ENCODE measurements at places on chromosomes 1 and 21. TPM values are rescaled to one million over a fixed set of nuclear protein-coding genes. Genes with fewer than 3 reads are reported as not detected.

Gene FCRL1
- not detected for total RNA-seq

Gene C1orf74
- 4.5 TPM for total RNA-seq

Gene DRAXIN
- total RNA-seq: 0.05 TPM

Gene DVL1
- total RNA-seq: 40.6 TPM

Gene SDF4
- 140 TPM for total RNA-seq

Gene TSPAN1
- 0.34 TPM for total RNA-seq

Gene METTL13
- 36.9 TPM for total RNA-seq

Gene SLAMF8
- not detected for total RNA-seq

Gene TDRD5
- 0.52 TPM for total RNA-seq

Gene CSF3R
- 1.3 TPM for total RNA-seq

Gene CASZ1
- total RNA-seq: 10.4 TPM

Gene GNPAT
- 64.4 TPM for total RNA-seq

Gene PLEKHA6
- 21.8 TPM for total RNA-seq

Gene TRPM2
- total RNA-seq: 0.07 TPM

Gene AIRE
- total RNA-seq: not detected

Gene CD247
- not detected for total RNA-seq

Gene HORMAD1
- not detected for total RNA-seq

Gene FCRL6
- not detected for total RNA-seq

Gene HES3
- not detected for total RNA-seq

Gene CLEC20A
- total RNA-seq: not detected

Gene USF1
- total RNA-seq: 49.7 TPM

Gene BEND5
- total RNA-seq: 0.57 TPM

Gene HRNR
- total RNA-seq: not detected

Gene TLR5
- 1.8 TPM for total RNA-seq

Gene PGBD5
- total RNA-seq: 2.4 TPM

Gene GBP7
- total RNA-seq: not detected

Gene PTAFR
- total RNA-seq: 0.12 TPM

Gene ALX3
- total RNA-seq: not detected

Gene LCE6A
- total RNA-seq: not detected

Gene PGLYRP4
- not detected for total RNA-seq

Gene AMY1B
- total RNA-seq: not detected

Gene SLC25A34
- total RNA-seq: 0.49 TPM

Gene LCE2B
- total RNA-seq: not detected

Gene VASH2
- total RNA-seq: 3.2 TPM

Gene NOS1AP
- 5.5 TPM for total RNA-seq

Gene MRPS21
- total RNA-seq: 17.5 TPM

Gene OR2T35
- total RNA-seq: not detected

Gene CAPN9
- total RNA-seq: 0.28 TPM

Gene CYP4A11
- not detected for total RNA-seq

Gene SLC2A5
- total RNA-seq: 0.70 TPM

Gene TAF1A
- 15.9 TPM for total RNA-seq

Gene IGSF9
- total RNA-seq: 19.6 TPM

Gene OR6N1
- not detected for total RNA-seq

Gene RGSL1
- total RNA-seq: not detected

Gene PDZK1IP1
- 3.8 TPM for total RNA-seq

Gene OLIG2
- total RNA-seq: not detected

Gene CD5L
- not detected for total RNA-seq

Gene IQGAP3
- 35.8 TPM for total RNA-seq

Gene LIPI
- total RNA-seq: not detected

Gene ZBTB37
- 8.1 TPM for total RNA-seq

Gene ACOT11
- total RNA-seq: 4.0 TPM

Gene SLC5A9
- total RNA-seq: 3.9 TPM

Gene CEPT1
- total RNA-seq: 19.1 TPM

Gene EXTL1
- 0.09 TPM for total RNA-seq

Gene KRTAP7-1
- not detected for total RNA-seq

Gene CRYZL1
- total RNA-seq: 29.1 TPM

Gene ATP1A2
- not detected for total RNA-seq

Gene MX2
- 0.63 TPM for total RNA-seq

Gene SPRR3
- total RNA-seq: 1.0 TPM
